ENCODE measurements at places on chromosomes 7 and 10.

- DNase-seq: no peak
Observed at GRCh38 chr10:11276449-11276990, 258.8 kb downstream of the CELF2 start.

DNA sequence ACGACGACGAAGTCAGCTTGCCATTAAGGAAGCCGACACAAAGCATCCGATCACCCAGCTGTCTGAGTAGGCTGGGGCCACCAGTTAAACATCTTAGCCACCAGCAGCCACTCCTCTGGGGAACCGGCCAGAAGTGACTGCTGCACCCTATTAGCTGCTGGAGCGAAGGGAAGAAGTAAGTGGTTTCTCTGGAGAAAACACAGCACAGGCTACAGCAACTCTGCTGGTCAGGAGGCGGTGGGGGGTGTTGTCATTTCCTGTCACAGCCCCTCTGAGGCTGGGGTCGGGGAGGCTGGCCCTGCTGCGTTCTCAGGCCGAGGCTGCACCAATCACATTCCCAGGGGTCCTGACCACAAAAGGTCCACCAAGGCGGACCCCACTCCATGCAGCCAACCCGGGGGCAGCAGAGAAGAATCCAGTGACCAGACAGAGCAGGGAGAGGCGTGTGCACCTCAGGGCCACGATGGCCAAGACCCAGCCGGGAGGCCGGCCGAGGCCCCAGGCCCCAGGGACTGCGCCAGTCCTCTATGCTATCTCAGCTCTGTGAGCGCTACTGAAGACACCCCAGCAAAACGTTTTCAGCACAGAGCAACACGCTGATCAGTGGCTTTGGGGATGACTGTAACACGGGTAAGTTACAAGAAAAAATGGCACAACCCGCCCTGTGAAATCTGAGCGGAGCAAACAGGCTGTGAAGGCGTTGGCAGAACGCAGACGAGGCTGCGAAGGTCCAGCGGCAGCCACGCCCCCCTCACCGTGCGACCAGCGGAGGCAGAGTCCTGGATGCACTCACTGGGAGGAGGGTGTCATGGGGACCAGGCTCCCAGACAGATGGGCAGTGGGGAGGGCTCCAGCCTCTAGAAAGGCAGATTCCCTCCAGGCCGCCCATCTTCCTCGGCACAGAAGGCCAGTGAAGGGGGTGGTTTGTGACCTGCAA is 24.8 kb downstream of the STK32C start:
- DNase-seq: no peak

- no peak for DNase-seq
Observed at GRCh38 chr10:70615784-70616522, 13.4 kb upstream of the PRF1 start.

- no peak for DNase-seq
Observed at GRCh38 chr10:30386801-30387588, 37.9 kb upstream of the MTPAP start.

- DNase-seq: no peak
Observed at GRCh38 chr10:132145521-132146185, 41.1 kb upstream of the DPYSL4 start.

DNA sequence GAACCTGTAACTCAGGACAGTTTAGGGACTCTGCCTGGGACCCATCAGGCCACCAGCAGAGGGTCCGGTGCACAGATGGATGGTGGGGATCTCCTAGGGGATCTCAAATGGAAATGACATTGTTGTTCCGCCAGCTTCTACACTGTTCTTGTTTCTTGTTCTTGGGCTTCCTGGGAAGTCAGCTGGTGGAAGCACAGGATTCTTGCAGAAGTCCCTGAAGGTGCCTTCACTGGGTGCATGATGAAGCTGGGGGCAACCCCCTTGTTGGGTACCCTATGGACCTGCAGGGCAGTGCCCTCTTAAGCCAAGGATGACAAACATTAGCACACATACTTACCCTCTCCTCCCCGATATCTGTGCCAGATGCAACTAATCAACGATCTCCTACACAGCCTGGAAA is 18.6 kb downstream of the SFTPD start:
- no peak for DNase-seq

- DNase-seq: no peak
Observed at GRCh38 chr7:133109816-133110215, 27.9 kb upstream of the CHCHD3 start.

- no peak for DNase-seq
Observed at GRCh38 chr7:122468945-122469344, 164.4 kb upstream of the FEZF1 start.

DNA sequence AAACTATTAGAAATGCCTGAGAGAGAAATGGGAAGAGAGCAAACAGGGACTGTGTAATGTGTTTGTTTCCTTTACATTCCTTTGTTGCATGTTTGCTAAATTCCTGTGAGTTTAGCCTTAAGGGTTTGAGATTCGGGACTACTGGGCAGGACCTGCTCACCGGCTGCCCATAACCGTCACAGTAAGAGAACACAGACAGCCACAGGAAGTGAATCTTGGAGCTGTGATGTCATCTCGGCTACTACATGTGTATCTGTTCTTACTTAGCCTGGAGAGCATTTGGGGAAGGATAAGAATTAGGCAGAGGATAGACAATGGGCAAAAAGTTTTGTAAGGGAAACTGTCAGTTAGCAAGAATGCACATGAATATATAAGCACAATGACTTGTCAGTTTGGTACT is 485.1 kb upstream of the KLF6 start:
- peak; percentile 51 for DNase-seq

GRCh38 chr7:101555921-101556275 is 73.2 kb downstream of the MYL10 start:
- no peak for DNase-seq

- DNase-seq: no peak
Observed at GRCh38 chr10:123642293-123642692, 23.9 kb upstream of the GPR26 start.

DNA sequence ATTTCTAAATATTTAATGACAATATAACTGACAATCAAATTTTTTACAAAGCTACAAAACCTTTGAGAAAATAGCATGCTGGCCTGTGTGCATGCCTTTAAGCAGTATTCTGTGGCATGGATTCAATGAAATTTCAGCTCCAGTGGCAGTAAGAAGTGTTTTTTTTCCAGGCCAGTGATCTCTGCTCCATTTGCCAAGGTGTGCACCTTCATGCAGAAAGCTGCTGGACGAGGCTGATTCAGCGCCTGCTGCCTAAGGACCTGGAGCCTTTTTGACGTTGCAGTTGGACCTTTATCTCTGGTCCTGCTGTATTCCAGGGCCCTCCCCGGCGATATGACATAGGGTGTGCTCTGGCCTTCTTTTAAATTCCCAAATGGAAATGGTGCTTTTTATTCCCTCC is 26.6 kb downstream of the VWC2 start:
- DNase-seq: no peak

DNA sequence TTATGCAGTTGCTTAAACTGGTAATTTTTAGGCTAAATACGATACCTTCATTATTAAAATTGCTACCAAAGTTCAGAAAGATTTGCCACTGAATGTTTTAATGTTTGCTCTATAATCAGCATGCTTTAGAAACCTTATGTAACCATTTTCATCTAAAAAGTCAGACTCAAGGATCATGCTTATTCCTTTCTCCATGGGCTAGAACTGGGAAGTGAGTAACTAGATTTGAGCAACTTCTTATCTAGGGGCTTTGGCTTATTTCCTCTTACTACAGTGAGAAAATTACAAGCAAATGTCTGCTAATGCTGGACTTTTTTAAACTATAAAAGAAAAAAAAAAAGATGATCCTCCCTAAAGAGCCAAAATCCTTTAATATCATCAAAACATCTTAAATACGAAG is 215.9 kb downstream of the CRPPA start:
- no peak for DNase-seq

GRCh38 chr7:130907439-130907838 is 173.4 kb upstream of the KLF14 start:
- DNase-seq: no peak

- DNase-seq: no peak
Observed at GRCh38 chr10:80917636-80918035, 379.9 kb downstream of the SH2D4B start.

DNA sequence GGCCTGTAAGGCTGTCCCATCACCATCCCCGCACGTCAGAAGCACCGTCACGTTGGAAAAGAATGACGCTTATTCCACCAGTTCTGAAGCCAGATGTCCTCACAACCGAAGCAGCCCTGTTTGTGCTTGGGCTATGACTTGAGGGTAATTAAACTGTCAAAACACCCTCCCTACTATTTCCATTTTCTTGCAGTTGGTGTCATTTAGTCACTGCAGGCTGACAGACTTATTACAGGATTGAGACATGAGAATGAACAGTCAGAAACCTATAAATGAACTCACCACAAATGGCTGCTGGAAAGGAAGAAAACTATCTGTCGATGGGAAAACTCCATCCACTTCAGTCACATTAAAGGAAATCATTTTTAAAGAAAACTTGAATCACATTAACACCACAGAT is 85.3 kb downstream of the VOPP1 start:
- DNase-seq: no peak

- peak; percentile 21 for DNase-seq
Observed at GRCh38 chr10:33706746-33707145, 372.3 kb upstream of the NRP1 start.

DNA sequence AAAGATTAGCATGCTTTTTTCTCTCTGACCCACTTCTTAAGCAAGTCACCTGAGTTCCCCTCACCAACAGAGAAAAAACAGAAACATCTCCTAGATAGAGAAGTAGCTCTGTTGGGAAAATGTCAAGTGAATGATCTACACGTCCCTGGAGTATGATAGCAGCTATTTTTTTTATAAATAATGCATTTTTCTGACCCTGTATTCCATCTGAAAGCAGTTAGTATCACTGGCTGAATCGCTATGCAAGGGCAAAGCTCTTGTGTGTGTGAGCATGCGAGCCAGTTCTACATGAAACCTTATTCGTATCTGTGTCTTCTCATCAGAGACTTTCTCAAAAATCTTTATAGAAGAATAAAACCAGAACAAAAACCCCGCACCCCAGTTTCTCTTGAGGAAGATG is 8.2 kb downstream of the ANKMY2 start:
- DNase-seq: no peak

GRCh38 chr7:32587411-32587948 is 92.2 kb downstream of the AVL9 start:
- DNase-seq: peak; percentile 47

GRCh38 chr7:207418-208129 is 15.2 kb downstream of the FAM20C start:
- DNase-seq: no peak

DNA sequence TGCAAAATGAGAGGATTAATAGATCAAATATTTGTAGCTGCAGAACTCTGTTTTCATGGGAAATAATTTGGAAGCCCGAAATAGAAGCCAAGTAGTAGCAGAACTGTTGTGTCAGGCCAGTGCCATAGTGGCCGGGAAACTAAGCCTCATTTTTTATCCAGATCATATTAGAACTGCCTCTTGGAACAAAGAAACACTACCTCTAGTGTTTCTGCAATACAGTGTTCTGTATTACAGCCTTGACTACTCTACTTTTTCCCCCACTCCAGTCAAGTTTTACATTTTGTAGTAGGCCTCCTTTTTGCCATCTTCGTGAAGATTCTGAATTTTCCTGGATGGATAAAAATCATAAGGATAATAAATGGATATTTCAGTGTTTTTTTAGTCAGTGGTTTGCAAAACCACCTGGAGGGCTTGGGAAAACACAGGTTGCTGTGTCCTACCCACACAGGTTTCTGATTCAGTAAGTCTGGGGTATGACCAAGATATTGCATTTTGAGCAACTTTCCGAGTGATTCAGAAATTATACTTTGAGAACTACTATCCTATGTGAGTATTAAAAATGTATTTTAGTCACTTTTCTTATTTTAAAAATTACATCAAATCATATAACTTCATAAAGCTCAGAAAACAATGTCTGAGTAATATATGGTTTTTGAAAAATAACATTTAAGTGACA is 326.2 kb upstream of the KAT6B start:
- DNase-seq: no peak

DNA sequence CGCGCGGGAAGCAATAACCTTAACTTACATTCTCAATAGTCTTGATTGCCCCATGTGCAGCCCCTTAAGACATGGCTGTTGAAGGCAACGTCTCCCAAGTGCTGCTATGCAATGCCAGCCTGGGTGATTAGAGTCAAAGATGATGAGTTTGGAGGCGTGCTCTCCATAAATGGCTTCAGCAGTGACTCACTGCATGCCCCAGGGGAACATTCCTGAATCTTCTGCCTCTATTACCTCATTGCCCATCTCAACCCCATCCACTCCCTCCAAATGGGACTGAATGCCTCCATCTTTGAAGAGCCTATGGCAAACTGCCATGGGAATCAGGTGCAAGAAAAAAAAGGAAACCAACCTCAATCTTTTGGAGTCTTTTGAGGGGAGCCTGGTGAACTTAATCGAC is 282.8 kb downstream of the SNX10 start:
- no peak for DNase-seq

- no peak for DNase-seq
Observed at GRCh38 chr7:14321947-14322346, 332.5 kb upstream of the ETV1 start.

DNA sequence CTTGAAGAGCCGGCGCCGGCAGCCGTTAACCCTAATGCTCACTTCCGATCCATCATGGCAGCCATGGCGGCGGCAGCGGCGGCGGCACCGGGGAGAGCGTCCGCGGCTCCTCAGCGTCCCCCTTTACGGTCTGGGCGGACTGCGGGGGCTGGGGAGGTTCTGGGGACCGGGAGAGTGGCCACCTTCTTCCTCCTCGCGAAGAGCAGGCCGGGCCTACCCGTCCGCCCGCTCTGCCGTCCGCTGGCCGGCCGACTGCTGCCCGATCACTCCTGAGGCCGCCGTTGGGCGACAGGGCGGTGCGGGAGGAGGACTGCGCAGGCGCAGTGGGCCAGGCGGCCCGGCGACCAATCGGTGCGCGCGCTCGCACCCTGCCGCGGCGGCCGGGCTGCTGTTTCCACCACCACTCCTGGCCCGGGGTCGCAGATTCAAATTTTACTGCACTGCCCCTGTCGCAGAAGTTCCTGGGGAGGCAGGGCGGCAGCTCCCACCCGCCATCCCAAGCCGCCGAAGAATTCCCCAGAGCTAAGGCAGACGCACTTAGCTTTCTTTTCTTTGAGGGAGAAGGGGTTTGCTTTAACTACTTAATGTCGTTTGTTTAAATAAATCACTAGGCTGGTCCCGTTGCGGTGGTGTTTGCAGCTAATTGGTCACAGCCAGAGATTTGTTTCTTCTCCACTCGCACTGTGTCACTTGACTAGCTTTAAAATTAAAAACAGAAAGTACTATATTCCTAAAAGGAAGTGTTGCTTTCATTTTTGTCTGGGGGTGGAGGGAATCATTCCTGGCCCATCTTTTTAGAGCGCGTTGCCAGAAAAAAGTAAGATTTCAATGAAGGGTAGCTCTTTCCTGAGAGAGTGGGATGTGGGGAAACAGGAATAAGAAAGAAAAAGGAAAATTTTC is at the start of gene KIF5B:
KIF5B (minus strand) TSS at position 290 of the 900 bp plus-strand sequence. CDS start 452 bp downstream, outside the sequence.
- DNase-seq: peak; percentile 80

DNA sequence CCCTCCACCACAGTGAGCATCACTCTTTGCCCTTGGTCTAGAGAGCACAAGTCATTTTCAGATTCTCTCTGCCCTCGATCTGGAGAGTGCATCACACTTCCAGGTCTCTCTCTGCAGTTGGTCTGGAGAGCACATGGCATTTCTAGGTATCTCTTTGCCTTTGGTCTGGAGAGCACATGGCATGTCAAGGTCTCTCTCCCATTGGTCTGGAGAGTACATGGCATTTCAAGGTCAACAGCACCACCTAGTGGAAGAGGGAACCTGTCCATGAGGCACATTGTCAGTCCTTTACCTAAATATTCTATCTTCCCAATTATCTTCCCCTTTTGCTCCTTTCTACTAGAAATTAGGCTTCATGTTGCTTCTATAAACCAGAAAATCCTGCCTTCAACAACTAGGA is 1139.4 kb downstream of the XPNPEP1 start:
- DNase-seq: peak; percentile 26

- DNase-seq: no peak
Observed at GRCh38 chr7:82821037-82821436, 341.6 kb downstream of the PCLO start.

- no peak for DNase-seq
Observed at GRCh38 chr10:90695915-90696676, 161.7 kb downstream of the HTR7 start.
